ENCODE measurements at places on chromosomes 2 and 18. TPM values are rescaled to one million over a fixed set of nuclear protein-coding genes. Genes with fewer than 3 reads are reported as not detected.

Gene MOGAT1
- total RNA-seq = not detected

Gene DNAJC5G
- total RNA-seq = not detected

Gene MRPL44
- 33.9 TPM for total RNA-seq

Gene ARHGAP28
- total RNA-seq = 13.4 TPM

Gene CCDC68
- 4.6 TPM for total RNA-seq

Gene SCYGR4
- total RNA-seq = not detected

Gene MZT2A
- 66.8 TPM for total RNA-seq

Gene CAMKMT
- 6.0 TPM for total RNA-seq

Gene ACTR2
- total RNA-seq = 161 TPM

Gene SKOR2
- total RNA-seq = not detected

Gene B3GNT7
- total RNA-seq = 0.33 TPM

Gene CRYBA2
- total RNA-seq = not detected

Gene G6PC2
- total RNA-seq = not detected

Gene GAL3ST2
- total RNA-seq = not detected

Gene CCDC121
- total RNA-seq = 3.1 TPM

Gene NETO1
- total RNA-seq = 0.17 TPM

Gene CHPF
- total RNA-seq = 94.8 TPM

Gene STAM2
- 41.4 TPM for total RNA-seq

Gene REEP1
- 0.15 TPM for total RNA-seq

Gene TUBA4A
- 55.1 TPM for total RNA-seq

Gene SLC8A1
- 80.3 TPM for total RNA-seq

Gene MOCOS
- total RNA-seq = 5.5 TPM

Gene NAT8
- not detected for total RNA-seq

Gene PROKR1
- not detected for total RNA-seq

Gene TUBB6
- total RNA-seq = 933 TPM

Gene SCN9A
- total RNA-seq = 40.9 TPM

Gene KIDINS220
- total RNA-seq = 88.2 TPM

Gene UPP2
- not detected for total RNA-seq

Gene SAG
- total RNA-seq = not detected

Gene OTOF
- total RNA-seq = not detected

Gene CPLX4
- not detected for total RNA-seq

Gene COL4A3
- total RNA-seq = 0.17 TPM

Data from smooth muscle cell of trachea (primary cell).